AG08395 (cell line): ENCODE measurements at places on chromosomes 3 and 15.

- peak; percentile 58 for DNase-seq
These were observed 48.3 kb downstream of the SERP1 start for GRCh38 chr3:150497956-150498355.

- peak; percentile 35 for DNase-seq
These were observed 173.6 kb downstream of the KLHL25 start for GRCh38 chr15:85621094-85621493.

GRCh38 chr15:63484433-63485186 is 19.8 kb upstream of the USP3 start:
- no peak for DNase-seq

DNA sequence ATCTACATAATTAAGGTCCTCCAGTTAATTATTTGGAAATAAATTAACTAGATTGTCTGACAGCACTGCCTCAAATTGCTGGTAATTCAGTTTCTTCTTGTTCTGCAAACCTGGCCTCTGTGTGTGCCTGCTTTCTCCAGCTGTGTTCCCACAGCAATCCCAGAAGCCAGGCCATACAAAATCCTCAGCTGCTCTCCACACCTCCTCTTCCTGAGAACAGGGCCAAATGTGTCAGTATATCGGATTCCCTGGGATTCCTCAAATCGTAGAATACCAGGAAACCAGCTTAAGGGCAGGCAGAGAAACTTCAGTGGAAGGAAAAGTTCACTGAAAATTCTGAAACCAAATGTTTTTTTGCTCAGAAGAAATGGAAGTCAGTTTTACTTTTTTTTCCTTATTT is 261.4 kb downstream of the ZMAT3 start:
- DNase-seq = no peak

DNA sequence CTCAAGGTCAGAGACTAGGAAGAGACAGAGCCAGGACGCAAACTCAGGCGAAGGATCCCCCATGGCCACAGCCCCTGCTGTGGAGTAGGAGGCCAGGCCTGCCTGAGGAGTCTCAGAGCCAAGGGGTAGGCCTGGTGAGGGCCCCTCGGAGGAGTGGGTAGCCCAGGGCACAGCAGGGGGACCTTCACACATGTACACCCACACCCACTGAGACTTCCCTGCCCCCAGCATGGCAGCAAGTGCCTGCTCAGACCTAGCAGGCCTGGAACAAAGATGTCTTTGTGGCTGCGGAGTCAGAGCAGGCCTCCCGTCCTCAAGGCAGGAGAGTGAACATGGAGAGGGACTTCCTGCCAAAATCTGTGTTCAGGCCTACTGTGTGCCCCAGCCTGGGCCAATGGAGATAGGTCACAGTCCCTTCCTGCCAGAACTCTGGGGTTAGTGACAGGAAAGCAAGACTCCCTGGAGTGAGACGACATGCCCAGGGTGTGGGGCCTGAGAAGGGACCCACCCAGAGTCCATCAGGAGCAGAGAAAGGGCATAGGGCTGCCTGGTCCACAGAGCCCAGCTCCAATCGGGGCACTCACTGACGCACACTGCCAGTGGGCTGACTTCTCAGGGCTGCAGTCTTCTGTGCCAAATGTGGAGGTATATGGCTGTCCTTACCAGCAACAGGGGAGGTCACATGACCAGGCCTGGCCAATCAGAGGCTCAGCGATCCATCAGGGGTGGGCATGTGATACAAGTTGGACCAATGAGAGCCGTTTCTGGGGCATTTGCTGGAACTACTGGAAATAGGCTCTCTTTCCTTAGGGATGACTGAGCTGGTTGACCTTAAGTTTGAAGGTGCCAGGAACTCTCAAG is 2.3 kb downstream of the GRIP2 start:
- DNase-seq = peak; percentile 28

DNA sequence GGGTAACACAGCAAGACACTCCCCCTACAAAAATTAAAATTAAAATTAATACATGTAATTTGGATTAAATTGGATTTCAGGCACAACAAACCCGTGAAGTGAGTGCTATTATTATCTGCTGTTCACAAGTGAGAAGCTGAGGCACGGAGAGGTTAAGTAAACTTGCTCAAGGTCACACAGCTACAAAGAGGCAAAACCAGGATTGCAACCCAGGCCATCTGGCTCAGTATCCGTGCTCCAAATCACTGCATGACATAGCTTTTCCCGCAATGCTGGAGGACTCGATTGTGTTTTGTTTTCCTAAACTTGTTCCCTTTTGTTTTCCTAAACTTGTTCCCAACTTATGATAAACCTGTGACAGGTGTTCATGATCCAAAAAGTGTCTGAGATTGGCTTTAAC is 19.9 kb upstream of the C15orf39 start:
- no peak for DNase-seq

DNA sequence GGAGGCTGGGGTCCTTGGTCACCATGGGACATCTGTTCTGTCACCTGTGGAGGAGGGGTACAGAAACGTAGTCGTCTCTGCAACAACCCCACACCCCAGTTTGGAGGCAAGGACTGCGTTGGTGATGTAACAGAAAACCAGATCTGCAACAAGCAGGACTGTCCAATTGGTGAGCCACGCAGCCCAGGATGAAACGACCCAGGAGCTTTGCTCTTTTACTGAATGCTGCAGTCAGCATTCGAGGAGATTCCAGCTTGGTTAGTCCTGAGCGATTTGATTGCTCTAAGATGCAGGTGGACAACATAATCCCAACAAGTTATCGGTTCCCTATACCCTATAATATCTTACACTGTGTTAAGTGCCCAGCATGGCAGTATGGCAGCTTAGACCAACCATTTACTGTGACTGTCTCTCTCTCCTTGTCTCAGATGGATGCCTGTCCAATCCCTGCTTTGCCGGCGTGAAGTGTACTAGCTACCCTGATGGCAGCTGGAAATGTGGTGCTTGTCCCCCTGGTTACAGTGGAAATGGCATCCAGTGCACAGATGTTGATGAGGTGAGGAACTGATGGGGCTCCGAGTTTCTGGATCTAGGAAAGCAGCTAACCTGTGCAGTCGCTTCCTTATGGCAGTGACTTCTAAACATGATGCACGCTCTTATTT is 7.8 kb downstream of the THBS1 start:
- DNase-seq = no peak

DNA sequence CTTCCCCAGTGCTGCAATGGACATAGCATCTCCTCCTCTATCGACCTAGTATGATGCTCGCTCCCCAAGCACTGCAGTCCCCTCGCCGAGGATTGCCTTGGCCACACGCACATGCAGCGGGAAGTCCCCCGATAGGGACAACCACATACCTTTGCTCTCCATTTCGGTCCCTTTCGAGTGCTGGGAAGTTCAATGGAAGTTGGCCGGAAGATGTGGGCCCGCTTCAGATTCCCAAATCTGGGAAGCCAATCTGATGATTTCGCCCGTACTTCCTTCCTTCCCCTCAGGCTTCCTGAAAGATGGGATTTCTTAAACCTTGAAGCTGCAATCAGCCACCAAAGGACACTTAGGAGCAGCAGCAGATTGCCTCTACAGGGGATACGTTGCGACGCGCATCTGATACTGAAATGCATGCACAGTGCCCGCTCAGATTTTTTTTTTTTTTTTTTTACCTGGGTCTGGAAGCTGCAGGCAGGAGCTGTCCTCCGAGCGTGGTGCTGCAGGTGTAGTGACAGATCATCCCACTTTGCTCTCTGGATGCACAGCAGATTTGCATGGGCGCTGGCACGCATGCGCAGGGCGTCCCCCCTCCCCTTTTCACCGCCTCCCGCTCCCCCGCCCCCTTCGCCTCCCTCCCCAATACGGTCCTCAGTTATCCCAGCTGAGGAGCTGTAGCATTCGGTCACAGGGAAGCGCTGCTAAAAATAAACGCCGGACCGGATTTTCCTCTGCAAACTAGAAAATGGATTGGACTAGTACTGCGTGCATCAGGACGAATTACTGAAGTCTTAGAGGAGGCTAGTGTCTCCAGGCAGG is at the start of gene FGF12:
Gene FGF12, minus strand, starts transcription at position 510 of the 816 bp plus-strand sequence.
- no peak for DNase-seq

GRCh38 chr3:145854499-145854898 is 306.5 kb downstream of the PLOD2 start:
- DNase-seq = no peak

- DNase-seq = no peak
These were observed 195.9 kb downstream of the FOXP1 start for GRCh38 chr3:71387586-71387985.

- peak; percentile 34 for DNase-seq
These were observed 28.6 kb downstream of the SOX14 start for GRCh38 chr3:137792626-137793271.

DNA sequence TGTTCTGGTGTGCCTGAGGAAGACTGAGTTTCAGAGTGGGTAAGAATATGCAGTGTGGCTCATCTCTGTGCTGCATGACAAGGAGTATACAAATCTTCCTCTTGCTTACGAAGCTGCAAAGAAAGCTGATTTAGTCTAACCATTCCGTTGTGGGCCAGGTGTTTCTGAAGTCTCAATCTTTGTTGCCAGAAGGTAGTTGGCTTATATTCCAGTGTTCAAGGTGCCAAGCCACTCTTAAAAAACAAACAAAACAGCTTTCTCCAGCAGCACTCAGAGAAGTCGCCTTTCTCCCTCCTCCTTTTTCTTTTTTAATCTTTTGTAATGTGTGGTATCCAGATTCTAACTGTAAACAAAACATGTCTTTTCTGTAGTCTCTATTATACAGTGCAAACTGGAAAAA is 872.4 kb downstream of the NAALADL2 start:
- DNase-seq = no peak

- DNase-seq = peak; percentile 17
These were observed 622.2 kb downstream of the ZPLD1 start for GRCh38 chr3:103057003-103057402.

GRCh38 chr3:67920311-67920710 is 265.9 kb upstream of the SUCLG2 start:
- no peak for DNase-seq

GRCh38 chr3:55481744-55482495 is 5.2 kb downstream of the WNT5A start:
- DNase-seq = peak; percentile 48

GRCh38 chr3:73475717-73476116 is 149.0 kb downstream of the PDZRN3 start:
- DNase-seq = no peak

DNA sequence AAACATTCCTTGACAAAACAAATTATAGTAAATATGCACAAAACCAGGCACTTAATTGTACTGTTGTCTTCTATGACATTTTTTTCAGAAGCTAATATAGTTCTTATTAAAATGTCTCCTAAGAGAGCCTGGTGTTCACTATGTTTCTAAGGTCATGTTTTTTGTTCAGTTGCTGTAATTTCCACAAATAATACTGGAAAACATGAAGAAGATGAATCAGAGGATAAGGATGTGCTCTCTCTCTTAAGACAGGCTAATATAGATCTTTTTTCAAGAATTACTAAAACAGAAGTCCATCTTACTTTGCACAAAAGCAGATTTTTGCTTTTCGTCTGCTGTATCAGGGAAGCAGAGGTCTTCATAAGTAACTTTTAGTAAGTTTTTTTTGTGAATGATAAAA is 823.0 kb upstream of the NECTIN3 start:
- DNase-seq = peak; percentile 10

GRCh38 chr3:56806407-56806806 is 4.7 kb upstream of the ARHGEF3 start:
- no peak for DNase-seq

GRCh38 chr3:51718547-51719409 is 11.9 kb downstream of the GRM2 start:
- peak; percentile 45 for DNase-seq

DNA sequence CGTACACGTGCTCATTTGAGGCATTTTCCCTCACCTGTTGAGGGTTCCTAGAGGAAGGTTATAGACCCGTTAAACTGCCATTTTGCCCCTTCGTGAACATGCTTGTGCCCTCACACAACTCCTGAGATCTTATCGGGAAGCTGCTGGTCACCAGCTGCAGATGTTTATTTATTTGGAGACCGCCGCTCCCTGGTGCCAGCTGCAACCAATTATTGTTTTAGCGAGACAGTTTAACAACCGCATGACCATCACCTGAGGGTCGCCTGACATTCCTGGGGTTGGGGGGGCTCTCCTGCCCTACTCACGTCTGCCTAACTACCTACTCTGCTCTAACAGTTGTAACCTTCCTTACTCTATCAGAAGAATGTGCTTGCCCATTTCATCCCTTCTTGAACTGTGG is 292.5 kb downstream of the MCTP2 start:
- DNase-seq = no peak

DNA sequence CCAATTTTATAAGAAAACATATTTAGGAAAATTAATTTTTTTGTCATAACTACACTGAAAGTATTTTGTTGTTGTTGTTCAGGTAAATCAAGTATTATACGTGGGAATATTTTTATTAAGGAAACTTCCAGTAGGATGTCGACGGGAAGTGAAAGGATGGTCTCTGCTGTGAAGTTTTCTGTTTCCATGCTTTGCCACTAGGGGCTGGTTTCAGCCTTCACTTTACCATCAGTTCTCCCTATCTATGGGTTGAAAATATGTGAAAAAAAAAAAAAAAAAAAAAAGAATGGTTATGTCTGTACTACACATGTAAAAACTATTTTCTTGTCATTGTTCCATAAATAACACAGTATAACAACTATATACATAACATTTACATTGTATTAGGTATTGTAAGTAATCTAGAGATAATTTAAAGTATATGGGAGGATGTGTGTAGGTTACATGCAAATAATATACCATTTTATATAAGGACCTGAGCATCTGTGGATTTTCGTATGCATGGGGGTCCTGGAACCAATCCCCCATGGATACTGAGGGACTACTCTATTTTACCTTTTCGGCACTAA is 136.7 kb downstream of the SMAD6 start:
- no peak for DNase-seq

GRCh38 chr15:57526076-57526475 is 65.6 kb upstream of the MYZAP start:
- peak; percentile 35 for DNase-seq

DNA sequence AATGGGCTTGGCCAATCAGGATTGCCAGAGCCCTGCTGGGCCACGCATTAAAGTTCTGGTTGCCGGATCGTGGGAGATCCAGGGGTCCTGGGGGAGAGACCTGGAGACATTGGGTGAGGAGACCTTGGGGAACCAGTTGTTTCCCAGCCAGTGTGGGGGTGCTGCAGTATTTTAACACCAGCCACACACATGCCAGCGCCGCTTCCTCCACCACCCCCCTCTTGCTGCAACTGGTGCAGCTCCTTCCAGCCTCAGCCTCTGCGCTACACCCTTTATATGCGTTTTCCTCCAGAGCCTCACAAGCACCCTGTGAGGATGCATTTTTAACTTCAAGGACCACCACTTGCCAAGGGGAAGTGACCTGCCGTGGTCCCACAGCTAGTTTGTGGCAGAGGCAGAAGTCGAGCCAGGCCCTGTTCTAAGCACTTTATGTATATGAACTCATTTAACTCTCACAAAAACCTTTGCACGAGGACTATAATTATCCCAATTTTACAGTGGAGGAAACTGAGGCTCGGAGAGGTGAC is 29.4 kb upstream of the GRIP2 start:
- no peak for DNase-seq

- DNase-seq = no peak
These were observed 109.1 kb downstream of the POLQ start for GRCh38 chr3:121436641-121437040.

GRCh38 chr15:29470794-29471193 is 201.2 kb upstream of the NSMCE3 start:
- no peak for DNase-seq

GRCh38 chr15:25182736-25183445 is 228.1 kb downstream of the SNRPN start:
- DNase-seq = no peak

GRCh38 chr3:55373423-55373822 is 113.7 kb downstream of the WNT5A start:
- DNase-seq = no peak
